ENCODE measurements at places on chromosomes 3 and 15.

DNA sequence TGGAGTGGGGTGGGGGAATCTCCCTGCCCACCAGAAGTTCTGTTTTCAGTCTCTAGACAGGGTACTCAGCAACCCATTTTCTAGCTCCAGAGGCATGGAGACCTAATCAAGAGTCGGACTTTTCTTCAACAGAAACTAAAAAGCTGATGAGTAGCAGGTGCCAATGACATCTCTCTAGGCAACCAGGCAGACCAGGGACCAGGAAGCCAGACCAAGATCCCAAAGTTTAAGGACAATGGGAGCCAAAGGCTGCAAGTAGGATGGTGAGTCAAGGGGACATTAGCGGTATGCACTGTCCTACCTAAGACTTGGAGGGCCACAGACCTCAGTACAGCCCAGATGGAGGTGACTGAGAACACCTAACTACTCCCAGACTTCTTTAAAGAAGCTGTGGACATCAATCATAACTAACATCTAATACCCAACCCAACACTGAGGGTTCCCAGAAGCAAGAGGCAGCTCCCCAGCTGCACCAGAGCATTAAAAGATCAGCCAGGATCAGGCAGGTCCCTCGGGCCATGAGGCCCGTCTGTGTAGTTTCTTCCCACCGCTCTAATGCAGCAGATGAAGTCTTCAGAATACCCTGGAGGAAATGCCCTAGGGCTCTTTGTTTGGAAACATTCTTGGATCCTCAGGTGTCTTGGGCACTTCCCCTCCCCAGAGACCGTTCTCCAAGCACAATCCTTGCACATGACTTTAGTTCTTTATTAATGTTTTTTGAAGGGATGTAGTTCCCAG, 979 bp downstream of the CCDC71 start:
- peak; percentile 53 for DNase-seq

- no peak for DNase-seq
Measured at GRCh38 chr15:97463696-97464095, 496.8 kb upstream of the ARRDC4 start.

DNA sequence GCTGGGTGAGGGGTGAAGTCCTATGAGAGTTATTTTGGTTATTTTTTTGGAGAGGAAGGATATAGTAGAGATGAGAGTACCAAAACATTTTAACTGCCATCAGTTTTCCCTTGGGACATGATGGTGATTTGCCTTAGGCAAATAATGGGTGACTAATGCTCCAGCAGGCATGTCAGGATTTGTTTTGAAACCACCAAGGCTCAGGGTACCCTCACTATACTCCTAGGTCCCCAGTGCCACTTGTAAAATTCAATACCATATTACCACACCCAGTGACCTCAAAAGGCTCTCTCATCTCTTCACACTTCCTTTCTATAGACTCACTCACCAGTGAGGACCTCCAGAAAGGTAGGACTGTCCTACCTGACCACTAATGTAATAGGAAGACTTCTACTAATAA, 83.6 kb downstream of the WDR72 start:
- DNase-seq, result no peak

- no peak for DNase-seq
Measured at GRCh38 chr3:12471241-12471640, 13.0 kb upstream of the TSEN2 start.

- no peak for DNase-seq
Measured at GRCh38 chr3:36964817-36965216, 20.0 kb upstream of the TRANK1 start.

DNA sequence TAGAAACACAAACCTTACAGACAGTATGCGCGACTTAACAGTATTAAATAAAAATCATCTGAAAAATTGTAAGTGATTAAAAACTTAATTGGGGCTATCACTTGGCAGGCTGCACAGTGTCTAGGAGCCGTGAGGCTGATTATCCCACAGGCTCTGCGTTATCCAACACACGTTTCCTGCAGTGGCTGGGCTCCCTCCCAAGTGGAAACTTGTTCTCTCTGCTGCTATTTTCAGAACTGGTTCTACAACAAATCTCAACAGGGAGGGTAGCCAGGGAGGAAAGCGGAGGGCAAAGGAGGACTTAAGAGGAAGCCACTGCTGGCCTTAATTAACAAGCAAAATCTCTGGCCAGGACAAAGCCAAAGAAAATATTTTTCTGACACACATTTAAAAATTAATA, 555.2 kb downstream of the MAGI1 start:
- DNase-seq, result no peak

GRCh38 chr15:84638103-84638502, 16.0 kb downstream of the WDR73 start:
- DNase-seq, result no peak

- DNase-seq, result no peak
Measured at GRCh38 chr3:70249509-70250160, 62.8 kb downstream of the MDFIC2 start.

DNA sequence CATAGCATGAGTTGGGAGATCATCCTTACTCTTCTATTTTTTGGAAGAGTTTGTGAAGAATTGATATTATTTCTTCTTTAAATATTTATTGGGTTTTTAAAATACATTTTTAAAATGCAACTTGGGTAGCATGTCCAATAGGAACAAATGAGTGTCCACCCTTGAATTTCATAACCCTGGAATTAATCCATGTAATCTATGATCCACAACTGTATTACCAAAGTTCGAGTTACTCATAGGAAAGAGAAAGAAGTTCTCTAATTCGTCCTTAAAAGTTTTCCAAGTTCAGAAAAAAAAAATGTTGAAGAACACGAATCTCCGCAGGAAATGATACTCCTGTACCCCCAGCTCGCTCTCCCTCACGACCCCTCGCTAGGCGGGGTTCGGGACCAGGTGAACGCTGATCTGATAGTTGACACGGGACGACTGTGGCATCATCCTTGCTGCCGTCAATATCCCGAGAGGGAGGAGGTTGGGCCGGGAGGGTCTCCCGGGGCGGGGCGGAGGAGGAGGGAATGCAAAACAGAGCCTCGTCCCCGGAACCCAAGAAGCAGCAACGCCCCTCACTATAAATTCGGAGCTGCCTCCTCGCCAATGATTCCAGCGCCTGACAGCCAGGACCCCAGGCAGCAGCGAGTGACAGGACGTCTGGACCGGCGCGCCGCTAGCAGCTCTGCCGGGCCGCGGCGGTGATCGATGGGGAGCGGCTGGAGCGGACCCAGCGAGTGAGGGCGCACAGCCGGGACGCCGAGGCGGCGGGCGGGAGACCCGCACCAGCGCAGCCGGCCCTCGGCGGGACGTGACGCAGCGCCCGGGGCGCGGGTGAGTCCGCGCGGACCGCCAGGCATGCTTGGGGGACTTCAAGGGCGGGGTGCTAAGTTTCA, at the start of gene AGTR1:
AGTR1 (plus strand) TSS at position 598 of the 884 bp plus-strand sequence. CDS start 43,133 bp downstream, outside the sequence.
- no peak for DNase-seq

DNA sequence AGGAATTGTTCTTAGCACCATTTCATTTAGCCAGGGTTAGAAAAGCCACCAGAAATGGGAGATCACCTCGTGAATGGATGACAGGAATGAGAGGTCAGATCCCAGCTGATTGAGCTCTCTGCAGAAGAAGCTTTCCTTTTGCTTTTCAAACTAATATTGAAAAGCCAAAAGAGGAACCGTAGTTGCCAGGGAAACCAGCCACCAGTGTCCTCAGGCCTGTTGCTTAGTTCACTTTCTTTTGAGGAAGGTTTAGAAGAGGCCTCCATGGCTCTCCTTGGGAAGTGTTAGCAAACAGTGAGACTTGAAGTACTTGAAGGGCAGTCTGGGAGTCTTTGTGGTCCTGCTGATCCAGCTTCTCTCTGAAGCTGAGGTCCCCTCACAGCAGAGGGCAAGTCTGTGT, 7.4 kb upstream of the CCK start:
- DNase-seq, result no peak

- DNase-seq, result no peak
Measured at GRCh38 chr3:189360291-189360690, 188.5 kb downstream of the TPRG1 start.

DNA sequence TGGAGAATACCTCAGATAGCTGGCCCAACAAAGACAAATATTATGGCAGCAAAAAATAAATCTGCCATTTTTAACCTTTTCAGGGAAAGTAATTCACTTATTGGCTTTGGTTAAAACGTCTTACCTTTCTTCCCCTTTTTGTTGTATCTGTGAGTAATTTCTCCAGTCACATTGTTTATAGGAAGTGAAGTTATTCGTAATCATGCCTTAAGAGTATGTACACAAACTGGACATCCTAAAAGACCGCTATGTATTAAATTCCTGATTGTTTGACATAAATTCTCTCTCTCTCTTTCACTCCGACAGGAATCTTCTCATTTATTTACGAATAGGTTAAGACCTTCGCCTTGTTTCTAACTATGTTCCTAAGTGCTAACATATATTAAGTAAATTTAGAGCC, 474.0 kb downstream of the MECOM start:
- no peak for DNase-seq

DNA sequence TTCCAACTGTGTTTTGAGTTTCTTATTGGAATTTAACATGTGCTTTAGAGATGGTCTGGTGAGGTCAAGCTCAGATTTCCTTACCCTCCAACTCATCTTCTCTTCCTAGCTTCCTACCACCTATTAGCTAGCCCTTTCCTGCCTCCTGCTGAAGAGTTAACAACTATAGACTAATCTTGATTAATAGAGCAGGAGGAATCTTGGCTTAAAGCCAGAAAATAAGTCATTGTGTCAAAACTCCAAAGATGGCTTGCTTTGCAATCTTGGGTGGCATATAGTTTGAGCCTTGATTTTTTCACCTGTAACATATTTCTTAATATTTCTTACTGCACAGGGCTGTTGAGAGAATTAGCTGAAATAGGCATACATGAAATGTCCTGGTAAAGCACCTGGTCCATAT, 27.3 kb downstream of the BCL2L10 start:
- DNase-seq, result no peak

GRCh38 chr3:158827773-158828172, 25.9 kb downstream of the MFSD1 start:
- DNase-seq, result no peak

DNA sequence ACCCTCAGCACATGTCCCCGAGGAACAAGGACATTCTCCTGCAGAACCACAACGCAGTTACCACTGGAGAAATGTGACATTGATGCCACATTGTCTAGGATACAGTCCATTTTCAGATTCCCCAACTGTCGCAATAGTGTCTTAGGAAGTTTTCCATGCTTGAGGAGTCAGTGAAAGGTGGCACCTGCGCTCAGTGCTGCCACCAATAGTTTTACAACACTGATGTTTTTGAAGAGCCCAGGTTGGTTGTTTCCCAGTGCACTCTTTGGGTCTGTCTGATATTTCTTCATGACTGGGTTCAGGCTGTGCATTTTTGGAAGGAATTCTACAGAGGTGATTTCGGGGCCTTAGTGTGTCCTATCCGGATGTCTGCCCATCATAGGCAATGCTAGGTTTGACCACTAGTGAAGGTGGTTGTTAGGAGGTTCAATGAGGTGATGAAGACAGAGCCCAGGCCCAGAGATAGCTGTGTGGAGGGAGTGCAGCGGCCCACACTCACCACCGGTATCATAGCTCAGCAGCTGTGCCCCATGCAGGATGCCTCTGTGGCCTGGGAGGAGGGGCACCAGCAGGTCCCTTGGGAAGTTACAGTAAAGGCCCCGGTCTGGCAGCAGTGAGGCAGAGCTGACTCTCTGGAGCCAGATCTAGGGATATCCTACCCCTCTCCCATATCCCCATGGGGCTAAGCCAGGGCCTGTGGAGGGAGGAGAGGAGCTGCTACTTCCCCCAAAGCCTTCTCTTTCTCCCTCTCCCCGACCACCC, 96.6 kb downstream of the DNAJB8 start:
- no peak for DNase-seq

DNA sequence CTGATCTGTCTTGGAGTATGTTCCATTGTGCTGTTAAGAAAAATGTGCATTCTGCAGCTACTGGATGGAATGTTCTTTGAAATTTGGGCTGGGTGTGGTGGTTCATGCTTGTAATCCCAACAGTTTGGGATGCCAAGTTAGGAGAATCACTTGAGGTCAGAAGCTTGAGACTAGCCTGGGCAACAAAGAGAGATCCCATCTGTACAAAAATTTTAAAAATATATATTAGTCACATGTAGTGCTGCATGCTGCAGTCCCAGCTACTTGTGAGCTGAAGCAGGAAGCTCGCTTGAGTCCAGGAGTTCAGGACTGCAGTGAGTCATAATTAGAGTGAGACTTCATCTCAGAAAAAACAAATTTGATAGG, 62.8 kb upstream of the PLSCR4 start:
- no peak for DNase-seq

DNA sequence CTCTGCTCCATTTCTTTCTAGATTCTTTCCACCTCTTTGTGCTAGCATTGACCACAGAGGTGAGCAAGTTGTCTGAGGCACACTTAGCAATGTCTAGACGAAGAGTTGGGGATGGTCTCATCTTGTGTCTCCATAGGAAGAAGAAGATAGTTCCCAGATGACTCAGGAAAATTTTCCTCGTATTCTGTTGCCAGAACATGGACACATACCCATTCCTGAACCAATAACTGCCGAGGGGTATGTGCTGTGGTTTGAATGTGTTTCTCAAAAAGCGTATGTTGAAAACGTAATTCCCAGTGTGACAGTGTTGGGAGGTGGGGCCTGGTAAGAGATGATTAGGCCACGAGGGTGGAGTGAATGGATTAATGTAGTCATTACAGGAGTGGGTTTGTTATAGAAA, 107.5 kb upstream of the GALNT15 start:
- DNase-seq, result no peak

- DNase-seq, result peak; percentile 20
Measured at GRCh38 chr15:35206060-35206675, 121.1 kb upstream of the NANOGP8 start.

DNA sequence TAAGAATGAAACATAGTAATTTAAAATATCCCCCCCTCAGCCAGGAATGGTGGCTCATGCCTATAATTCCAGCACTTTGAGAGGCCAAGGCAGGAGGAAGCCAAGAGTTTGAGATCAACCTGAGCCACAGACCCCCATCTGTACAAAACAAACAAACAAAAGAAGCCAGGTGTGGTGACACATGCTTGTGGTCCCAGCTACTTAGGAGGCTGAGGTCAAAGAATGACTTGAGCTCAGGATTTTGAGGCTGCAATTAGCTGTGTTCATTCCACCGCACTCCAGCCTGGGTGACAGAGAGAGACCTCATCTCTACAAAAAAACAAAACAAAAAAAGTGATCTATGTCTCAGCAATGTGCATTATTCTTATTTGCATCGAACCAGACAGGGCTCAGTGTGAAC, 800.8 kb downstream of the MCTP2 start:
- no peak for DNase-seq

- DNase-seq, result no peak
Measured at GRCh38 chr15:80837006-80837405, 57.8 kb downstream of the CEMIP start.

DNA sequence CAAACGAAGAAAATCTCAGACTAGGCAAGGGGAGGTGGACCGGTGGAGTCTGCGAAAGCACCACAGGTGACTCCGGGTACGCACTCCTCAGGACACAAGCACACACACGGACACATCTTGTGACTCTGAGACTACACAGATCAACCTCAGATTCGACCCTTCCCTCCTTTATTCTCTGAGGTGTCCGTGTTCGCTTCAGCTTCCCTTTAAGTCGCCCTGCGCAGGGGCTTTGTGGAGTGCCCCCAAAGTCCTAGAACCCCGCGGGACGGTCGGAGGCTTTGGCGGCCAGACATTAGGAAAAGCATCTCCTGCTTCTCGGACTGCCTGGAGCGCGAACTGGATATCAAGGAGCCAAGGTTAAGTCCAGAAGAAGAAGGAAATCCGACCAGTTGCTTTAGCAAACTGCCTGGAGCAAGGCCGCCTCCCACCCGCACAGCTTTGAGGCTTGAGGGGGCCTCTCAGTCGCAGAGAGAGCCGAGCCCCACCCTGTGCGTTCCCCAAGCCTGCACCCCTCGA, 730 bp downstream of the DGKG start:
- DNase-seq, result peak; percentile 63

GRCh38 chr3:15339786-15340215, 7.4 kb upstream of the SH3BP5 start:
- DNase-seq, result no peak

All from GM13977 (cell line).